ENCODE measurements at places on chromosomes 1 and 21. TPM values are rescaled to one million over a fixed set of nuclear protein-coding genes. Genes with fewer than 3 reads are reported as not detected.

Gene TDRD10
- total RNA-seq, result not detected

Gene DIO1
- total RNA-seq, result not detected

Gene FMO2
- not detected for total RNA-seq

Gene LIN28A
- total RNA-seq, result not detected

Gene OR2L2
- 0.35 TPM for total RNA-seq

Gene CACHD1
- 1.4 TPM for total RNA-seq
